AG09309 (cell line): ENCODE measurements at places on chromosomes 12 and 14.

DNA sequence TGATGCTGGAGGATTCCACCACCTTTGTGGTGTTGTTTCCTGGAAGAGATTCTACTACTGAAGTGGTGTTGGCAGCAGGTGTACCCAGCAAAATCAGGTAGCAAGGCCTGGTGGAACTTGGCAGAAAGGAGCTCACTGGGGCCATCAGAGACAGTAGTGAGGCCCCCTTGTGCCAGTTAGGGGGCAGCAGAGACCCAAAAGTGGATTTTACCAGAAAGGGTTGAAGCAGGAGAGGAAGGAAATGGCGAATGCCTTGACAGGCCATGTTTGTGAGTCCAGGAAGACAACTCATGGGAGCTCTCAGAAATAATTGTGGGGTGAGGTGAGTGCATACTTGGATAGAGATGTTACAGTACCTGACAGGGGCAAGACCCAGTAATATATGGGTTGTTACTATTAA is 137.7 kb upstream of the FGD4 start:
- no peak for DNase-seq

DNA sequence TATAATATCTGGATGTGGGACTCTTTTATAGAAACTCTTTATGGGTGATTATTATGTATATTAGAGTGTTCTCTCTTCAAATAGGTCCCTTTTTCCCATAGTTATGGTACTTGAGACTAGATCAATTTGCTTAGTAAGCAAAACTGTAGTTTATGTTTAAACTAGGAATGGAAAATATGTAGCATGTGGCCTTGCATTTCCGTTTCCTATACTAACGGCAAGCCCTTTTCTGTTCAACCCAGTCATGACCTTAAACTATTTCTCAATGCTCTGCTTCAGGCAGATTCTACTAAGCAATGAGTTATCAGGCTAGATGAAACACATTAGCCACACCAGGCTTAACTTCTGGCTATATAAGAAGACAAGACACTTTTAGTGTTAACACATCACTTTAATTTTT is 84.6 kb downstream of the OTOGL start:
- no peak for DNase-seq

GRCh38 chr12:119859241-119859640 is 17.9 kb downstream of the CIT start:
- DNase-seq, result no peak

GRCh38 chr12:114213055-114213581 is 192.8 kb downstream of the TBX5 start:
- DNase-seq, result no peak

DNA sequence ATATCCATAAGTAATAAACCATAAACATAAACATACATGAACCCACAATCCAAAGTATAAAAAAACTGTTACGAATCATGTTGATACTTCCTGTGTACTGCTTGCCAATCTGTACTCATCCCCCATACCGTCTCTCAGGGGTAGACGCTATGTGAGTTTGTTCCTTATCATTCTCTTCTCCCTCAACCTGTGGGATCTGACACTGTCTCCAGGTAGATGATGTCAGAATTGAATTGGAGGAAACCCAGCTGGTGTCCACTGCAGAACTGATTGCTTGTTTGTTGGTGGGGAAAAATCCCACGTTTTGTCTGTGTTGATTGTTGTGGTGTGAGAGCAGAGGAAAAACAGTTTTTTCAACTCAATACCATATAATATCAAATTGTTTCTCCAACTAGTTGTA is 50.8 kb downstream of the C12orf42 start:
- no peak for DNase-seq

DNA sequence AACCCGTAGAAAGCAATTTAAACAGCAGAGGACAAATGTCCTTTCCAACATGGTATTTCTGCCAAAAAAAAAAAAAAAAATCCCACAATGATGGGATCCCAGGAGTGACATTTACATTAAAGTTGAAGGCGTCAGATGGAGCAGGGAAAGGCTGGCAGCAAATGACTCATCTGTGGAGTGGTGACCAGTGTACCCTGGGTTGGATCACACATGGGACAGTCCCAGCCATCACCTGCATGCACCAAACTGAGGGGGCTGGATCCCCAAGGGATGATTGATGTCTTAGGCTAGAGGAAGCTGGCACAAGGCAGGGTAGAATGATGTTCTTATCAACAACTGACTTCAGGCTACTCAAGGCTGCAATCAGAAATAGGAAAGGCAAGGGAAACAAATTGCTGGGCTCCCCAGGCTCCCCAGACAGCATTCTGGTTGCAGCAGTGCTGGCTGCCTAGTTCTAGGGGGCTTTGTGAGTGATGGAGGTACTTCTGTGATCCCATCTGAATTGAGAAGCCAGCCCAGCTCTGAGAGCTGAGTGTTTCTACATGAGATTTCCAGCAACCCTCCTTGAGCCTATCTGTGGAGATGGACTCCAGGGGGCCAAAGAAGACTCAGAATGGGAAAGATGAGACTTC is 117.9 kb downstream of the DPF3 start:
- no peak for DNase-seq
